ENCODE measurements at places on chromosomes 16 and 17.

DNA sequence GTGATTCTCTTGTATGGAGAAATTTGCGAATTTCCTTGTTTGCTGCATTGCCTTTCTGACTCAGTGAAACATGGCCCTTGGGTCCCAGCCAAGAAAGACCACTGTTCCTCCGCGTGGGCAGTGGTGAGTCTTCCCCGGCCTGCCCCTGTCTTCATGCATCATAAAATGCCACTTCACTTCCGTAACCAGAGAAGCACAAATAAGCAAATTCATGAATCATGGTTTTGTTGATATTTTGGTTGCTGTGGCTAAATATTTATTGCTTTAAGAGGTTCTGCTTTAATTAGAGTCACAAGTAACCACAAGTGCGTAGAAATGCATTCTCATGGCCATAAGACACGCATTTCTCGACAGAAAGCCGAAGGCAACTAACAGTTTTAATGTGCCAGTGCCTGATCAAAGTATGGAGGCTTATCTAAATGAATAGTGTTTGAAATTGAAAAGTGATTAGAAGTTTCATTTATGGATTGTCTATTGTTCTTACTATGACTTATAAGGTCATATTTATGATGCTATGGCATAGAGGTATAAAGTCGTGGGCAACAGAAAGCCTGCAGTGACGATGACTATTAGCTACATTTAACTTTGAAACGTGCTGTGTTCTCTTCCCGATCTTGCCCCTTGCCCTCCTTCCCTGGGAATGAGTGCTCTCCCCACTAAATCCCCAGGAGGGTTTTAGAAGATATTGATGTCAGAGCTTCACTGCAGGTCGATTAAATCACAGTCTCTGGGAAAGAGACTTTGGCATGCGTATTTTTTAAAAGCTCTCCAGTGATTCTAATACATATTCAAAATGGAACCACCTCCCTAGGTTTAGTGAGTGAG, 76.0 kb downstream of the WIPI1 start:
- no peak for DNase-seq

GRCh38 chr16:47197536-47198179, 53.9 kb upstream of the NETO2 start:
- no peak for DNase-seq

DNA sequence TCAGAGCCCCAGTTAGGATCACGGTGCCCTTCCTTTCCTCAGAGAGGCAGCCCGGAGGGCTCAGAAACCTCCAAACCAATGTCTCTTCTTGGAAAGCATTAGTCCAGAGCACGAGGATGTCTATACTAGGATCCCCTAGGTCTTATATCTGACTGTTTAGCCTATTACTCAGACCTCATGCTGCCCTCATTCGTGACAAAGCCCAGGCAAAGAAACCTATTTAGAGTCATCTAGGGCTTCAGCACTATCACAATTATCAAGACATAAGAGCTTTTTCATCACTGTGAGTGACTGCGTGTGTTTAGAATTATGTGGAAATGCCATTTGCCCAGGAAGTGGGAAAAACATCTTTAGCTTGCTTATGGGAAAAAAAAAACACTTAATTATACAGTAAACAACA, 159.8 kb upstream of the NOL11 start:
- DNase-seq, result no peak

GRCh38 chr17:78233678-78234077, 2.2 kb downstream of the TMEM235 start:
- DNase-seq, result no peak

GRCh38 chr16:87198881-87199280, 118.3 kb downstream of the C16orf95 start:
- DNase-seq, result no peak

DNA sequence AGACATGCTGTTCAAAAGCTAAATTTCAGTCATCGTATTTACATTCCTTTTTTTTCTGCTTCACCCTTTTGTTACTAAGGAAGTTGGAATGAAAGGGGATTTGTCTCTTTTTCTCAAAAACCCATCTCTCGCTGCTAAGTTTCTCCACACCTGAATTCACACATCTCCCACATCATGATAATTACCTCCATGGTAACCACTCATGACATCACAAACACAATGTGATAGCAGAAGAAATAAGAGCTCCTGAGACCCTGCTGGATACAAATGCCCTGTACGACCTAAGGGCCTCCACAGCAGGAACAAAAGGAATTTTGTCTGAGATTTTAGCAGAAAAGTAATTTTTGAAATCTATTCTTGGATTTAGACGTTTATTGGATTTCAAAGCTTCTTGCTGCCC, 82.6 kb upstream of the GNAO1 start:
- DNase-seq, result no peak

DNA sequence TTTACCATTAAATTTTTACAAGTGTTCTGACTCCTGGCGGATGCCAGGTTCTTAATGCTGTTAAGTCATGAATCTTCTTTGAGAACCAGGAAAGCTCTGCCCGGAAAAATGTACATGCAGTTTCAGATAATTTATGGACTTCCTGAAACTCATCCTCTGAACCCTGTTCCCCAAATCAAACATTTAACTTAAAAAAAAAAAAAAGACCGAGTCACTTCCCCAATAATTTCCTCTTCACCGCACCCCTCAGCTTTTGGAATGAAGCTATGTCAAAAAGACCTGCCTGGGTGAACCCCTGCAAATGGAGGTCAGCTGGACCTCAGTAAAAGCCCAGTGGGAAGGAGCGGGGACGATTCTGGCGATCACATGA, 15.0 kb downstream of the ZNF232 start:
- no peak for DNase-seq
